ENCODE measurements at places on chromosomes 5 and 9.

DNA sequence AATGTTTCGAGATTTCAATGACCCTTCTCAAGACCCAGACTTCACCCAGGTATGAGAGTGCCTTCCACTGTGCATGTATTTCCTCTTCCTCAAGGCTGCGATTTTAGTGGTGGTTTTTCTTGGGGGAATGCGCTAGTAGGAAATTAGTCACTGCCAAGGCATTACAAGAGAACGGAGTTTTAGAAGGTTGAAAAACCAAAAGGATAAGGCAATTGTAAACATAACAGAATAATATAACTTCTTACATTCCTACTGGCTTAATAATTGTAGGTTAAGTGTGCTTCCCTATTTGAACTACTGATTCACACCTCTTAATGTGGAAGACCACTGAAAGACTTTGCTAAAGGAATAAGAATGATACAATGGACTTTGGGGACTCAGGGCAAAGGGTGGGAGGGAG lies 38.9 kb downstream of the ACO1 start:
- no peak for DNase-seq

DNA sequence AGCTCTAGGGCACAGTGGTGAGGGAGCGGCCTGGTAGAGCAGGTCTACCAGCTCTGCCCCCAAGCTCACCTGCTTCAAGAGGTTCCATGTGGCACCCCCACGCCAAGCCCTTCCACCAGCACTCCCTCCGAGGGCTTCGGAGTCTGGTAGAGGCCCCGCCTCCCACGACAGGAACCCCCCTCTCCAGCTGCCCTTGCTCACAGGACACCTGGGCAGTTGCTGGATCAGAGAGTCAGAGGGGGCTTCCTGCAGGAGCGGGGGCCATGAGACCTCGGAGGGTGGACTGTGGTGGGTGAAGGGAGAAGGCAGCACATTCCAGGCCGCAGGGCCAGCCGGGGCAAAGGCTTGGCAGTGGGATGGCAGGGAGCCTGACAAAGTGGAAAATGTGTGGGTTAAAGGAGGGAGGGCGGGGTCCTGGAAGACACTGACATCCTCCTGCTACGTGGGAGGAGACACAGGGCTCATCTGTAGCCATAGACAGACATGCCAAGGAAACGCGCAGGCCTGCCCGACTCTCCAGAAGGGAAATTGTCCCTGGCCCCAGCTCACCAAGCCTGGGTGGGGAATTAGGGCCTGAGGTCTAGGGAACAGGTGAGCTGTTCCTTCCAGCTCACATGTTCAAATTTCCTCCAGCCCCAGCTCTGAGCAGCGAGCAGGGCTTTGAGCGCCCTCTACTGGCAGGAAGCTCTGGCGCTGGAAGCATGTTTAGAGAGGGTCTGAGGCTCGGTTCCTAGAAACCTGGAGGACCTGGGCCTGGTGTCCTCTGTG lies 74.2 kb downstream of the NTNG2 start:
- peak; percentile 67 for DNase-seq

DNA sequence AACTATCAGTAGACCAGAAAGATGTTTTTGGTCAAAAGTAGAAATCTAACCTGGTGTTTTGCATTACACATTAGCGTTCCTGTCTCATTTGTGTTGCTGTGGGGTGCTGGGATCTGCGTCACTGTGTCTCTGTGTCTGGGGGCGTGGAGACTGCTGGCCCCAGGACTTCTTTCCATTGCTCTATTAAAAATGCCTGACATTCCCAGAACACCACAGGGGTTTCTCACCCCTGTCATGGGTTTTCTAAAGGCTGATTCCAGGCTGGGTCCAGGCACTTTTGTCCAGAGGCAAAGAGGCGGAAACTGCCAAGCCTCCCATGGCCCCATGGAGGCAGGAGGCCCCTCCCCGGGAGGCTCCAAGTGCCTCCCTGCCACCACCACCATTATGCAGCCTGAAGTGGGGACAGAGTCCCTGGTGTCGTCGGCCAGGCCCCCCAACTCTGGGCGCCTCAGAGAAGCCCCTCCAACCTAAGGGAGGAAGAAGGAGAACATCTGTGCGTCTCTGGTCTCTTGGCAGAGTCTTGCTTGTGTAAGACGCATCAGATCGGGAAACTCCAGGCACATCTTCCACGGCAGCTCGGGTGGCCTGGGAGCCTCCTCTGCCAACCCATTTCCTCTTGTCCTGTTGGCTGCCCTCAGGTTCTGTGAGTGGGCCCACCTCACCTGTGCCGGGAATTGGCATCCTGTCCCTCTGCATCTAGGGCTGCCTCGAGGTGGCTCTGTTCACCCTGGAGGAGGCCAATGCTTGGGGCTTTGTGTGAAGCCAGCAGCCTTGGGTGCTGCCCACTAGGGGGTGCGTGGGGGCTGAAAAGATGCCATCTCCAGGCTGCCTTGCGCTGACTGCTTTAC lies 13.8 kb upstream of the PLEKHG4B start:
- DNase-seq: no peak

GRCh38 chr5:137333928-137334327 lies 165.2 kb downstream of the SPOCK1 start:
- no peak for DNase-seq

GRCh38 chr9:76531231-76531780 lies 72.3 kb downstream of the GCNT1 start:
- DNase-seq: no peak
